ENCODE measurements at places on chromosomes 13 and 19.

DNA sequence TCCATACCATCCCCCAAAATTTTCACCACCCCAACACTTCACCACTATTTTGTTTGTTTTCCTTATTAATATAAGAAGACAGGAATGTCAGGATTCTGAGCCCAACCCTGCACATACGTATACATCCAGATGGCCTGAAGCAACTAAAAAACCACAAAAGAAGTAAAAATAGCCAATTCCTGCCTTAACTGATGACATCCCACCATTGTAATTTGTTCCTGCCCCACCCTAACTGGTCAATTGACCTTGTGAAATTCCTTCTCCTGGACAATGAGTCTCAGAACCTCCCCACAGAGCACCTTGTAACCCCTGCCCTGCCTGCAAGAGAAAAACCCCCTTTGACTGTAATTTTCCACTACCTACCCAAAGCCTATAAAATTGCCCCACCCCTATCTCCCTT lies 132.5 kb downstream of the ZNF675 start:
- no peak for DNase-seq

- no peak for DNase-seq
Observed at GRCh38 chr13:114067886-114068651, 64.4 kb downstream of the RASA3 start.

DNA sequence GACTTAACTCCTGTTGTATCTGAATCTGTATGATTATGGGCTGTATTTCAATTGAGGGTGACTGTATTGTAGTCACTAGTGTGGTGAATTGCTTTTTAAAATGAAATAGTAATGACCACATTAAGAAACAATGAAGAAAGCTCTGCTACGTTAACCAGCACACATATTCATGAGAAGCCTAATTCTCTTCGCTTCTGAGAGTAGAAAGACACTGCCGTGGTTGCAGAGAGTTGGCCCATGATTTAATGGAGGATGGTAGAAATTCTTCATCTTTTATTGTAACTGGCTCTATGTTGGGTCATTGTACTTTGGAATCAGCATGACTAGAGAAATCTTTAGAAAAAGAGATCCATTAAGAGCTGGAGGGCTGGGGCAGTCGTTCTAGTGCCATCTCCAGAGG lies 451.5 kb downstream of the PCDH17 start:
- DNase-seq: no peak

DNA sequence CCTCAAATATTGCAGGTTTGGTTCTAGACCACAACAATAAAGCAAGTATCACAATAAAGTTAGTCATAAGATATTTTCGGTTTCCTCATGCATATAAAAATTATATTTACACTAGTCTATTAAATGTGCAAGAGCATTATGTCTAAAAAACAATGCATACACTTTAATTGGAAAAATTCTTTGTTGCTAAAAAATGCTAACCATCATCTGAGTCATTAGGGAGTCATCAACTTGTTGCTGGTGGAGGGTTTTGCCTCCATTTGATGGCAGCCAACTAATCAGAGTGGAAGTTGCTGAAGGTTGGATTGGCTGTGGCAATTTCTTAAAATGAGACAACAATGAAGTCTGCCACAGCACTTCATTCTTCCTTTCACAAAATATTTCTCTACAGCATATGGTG lies 422.3 kb upstream of the GPC6 start:
- DNase-seq: no peak

- DNase-seq: peak; percentile 59
Observed at GRCh38 chr19:917323-918151, at the start of gene KISS1R. Gene KISS1R (plus strand): TSS chr19:917333. CDS start chr19:917503, 170 bp downstream.

DNA sequence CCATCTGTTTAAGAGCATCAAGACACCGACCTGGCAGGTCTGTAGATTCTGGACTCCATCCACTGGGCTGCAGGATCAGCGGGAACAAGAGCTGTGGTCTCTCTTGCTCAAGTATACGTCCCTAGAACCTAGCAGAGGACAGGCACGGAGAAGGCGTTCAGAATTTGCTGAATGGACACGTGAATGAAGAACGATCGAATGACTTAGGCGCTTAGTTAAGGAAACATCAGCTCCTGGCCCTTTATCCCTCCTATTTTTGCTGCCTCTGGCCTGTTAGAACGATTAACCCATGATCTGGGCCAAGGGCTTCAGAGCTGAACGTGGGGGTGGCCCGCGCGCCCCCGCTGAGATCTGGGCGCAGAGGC lies 953 bp downstream of the DZIP1 start:
- peak; percentile 66 for DNase-seq

DNA sequence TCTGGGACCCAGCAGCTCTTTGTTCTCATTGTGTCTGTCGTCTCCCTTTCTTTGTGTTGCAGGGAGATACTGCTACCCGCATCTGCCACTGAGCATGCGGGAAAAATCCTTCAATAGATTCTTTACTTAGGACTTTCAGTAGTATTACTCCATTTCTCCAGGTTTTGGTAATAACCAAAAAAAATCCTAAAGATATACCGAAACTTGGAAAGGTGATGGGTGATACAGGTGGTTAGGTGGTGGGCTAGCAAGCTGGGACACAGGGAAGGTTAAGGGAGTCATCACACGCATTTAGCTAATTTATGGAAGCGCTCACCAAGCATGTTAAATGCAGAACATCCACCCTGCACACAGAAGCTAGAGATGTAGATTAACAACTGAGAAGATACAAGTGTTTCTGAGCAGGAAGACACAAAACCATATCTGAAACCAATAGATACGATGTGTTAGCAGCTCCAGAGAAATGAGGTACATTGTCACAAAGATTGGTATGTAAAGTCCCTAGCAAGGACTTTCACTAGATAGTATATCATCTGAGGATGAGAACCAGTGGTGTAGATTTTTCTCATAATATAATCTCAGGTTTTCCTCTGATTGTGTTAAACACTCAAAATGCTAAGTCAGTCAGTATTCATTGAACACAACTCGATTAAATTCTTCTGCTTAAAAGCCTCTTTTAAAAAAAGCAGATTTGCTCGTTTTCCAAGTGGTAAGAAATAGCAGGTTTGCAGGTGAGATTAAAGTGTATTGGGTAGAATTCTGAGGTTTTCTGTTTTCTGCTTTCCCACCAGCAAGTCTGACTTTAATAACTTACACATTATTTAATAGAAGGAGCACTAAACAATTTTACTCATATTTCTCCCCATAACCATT lies 1.2 kb upstream of the SLAIN1 start:
- peak; percentile 52 for DNase-seq

DNA sequence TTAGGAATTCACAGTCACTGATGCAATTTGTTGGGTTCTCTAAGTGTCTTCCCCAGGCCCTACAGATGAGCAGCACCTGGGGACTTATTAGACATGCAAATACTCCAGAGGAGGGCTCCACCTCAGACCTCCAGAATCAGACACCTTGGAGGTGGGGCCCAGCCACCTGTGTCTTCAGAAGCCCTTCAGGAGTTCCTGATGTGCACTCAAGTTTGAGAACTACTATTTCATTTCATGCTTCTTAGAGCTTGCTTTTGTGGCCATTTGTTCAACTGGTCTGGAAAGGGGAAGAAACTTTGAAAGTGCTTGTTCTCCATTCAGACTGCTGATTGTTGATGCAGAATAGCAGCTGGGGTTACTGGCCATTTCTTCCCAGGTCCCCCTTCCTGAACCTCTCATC lies 472.0 kb downstream of the COG6 start:
- no peak for DNase-seq

GRCh38 chr19:54388802-54389139 lies 24.0 kb upstream of the LAIR1 start:
- no peak for DNase-seq

Measured in NCI-H146 (cell line).